Aorta (tissue), 5 donors: ENCODE measurements at places on chromosomes 12 and 14. TPM values are rescaled to one million over a fixed set of nuclear protein-coding genes. Genes with fewer than 3 reads are reported as not detected.

Gene GALNT9
- 0.84 TPM for total RNA-seq

Gene KRT72
- not detected for total RNA-seq

Gene SLC39A5
- not detected for total RNA-seq

Gene B3GNT4
- not detected for total RNA-seq

Gene GLI1
- 15.5 TPM for total RNA-seq

Gene DCN
- total RNA-seq = 863 TPM

Gene RASSF9
- 6.5 TPM for total RNA-seq

Gene COX6A1
- 176 TPM for total RNA-seq

Gene PRB4
- total RNA-seq = not detected

Gene CABP1
- total RNA-seq = 3.0 TPM

Gene SIX1
- total RNA-seq = 2.2 TPM

Gene OTOGL
- total RNA-seq = 0.54 TPM

Gene LTB4R2
- total RNA-seq = 5.5 TPM

Gene PLEKHD1
- 0.30 TPM for total RNA-seq

Gene TIGAR
- total RNA-seq = 10.5 TPM

Gene PLD4
- total RNA-seq = 0.62 TPM

Gene ASCL1
- total RNA-seq = not detected

Gene HOXC12
- total RNA-seq = not detected
